ENCODE measurements at places on chromosomes 11 and 22.

DNA sequence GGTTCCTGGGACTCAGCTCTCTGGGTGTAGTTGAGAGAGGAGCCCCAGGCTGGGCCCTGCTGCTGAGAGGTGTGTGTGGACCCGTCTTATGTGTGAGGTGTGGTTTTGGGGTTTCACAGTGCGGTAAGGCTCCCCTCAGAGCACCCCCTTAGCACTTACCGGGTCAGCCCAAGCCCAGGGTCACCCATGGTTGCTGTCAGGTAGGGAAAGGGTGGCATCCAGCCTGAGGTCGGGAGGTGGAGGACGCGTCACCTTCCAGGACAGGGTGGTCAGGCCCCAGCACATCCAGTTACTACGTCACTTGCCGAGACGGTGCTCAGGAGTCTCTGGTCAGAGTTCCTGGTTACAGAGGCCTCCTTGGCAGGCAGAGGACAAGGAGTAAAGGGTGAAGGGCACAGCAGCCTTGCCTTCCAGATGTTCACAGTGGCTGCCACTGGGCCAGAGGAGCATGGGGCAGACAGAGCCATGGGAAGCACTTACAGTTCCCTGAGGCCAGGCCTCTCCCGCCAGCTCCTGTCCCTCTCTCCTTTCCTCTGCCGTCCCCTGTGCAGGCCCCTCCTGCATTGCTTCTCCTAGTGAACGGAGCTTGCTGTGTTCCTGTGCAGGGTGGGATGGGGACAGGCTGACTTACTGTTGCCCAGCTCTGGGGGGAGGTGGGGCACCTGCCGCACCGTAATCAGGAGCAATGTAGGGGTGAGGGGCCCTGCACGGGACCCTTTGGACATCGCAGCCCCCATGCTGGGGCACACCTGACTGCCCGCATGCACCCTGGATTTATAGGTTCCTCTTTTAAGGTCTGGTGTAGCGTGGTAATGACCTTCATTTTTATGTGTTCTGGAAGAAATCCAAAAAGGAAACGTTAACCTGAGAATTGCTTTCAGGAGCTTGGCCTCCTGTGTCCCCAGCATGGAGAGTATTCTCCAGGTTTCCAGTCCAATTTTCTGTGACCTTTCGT, 285.9 kb downstream of the TBC1D22A start:
- no peak for ATAC-seq

- ATAC-seq, result no peak
Measured at GRCh38 chr11:65503949-65504673, 5.3 kb downstream of the MALAT1 start.

GRCh38 chr22:28568099-28568498, 111.5 kb downstream of the TTC28 start:
- no peak for ATAC-seq

DNA sequence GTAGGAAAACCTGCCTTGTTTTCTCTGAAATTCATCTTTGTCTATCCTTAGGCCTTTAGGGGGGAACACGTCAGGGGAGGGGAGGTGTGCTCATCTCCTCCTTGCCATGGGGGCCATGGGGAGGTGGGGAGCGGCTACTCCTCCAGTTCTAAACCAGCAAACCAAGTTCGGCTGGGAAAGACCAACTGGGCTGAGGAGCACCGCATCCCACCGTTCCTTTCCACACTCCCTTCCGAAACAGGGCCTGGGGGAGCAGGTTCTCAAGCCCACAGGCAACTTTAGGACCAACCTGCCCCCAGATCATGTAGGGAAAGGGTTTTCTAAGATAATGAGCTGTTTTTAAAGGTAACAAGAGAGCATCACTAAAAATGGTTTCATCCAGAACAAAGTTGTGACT, 77.5 kb upstream of the PITPNB start:
- no peak for ATAC-seq

- ATAC-seq, result peak; percentile 37
Measured at GRCh38 chr11:6572215-6572614, 31.2 kb downstream of the RRP8 start.

Measured in esophagus mucosa (tissue), 1 donor.